Small intestine (tissue), 16 donors: ENCODE measurements at places on chromosomes 11 and 22. TPM values are rescaled to one million over a fixed set of nuclear protein-coding genes. Genes with fewer than 3 reads are reported as not detected.

SLC22A25 gene
- polyA plus RNA-seq = not detected

C11orf42 gene
- 0.66 TPM for polyA plus RNA-seq

DNA sequence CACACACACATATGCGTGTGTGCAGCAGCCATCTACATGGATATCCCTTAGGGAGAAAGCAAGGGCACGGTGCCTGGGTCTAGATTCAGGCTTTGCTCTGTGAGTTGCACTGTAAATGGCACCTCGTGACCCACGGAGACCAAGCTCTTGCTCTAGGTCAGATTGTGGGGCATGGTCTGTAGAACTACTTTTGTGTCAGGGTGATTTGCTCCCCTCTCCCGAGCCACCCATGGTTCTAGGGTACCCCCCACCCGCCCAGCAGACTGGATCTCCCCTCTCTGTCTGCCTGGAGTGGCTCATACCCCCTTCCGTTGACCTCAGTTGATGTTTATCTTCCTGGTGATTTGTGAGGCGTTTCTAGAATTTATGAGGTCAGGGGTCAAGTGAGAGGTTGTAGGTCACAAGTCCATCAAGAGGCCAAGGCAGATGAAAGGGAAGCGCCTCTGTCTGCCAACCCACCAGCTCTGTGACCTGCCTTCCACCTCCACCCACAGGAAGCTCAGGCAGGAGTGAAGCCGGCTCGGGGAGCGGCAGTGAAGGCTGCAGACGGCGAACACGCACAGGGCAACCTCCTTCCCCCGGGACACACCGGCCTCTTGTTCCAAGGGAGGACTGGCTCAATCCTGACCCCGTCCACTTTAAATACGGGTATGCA lies 76.2 kb upstream of the TTLL12 start:
- H3K36me3 ChIP-seq = no peaks in the 10 kb centered on the region
- H3K27me3 ChIP-seq = no peaks in the 10 kb centered on the region
- H3K4me3 ChIP-seq = no peak overlapping the region
- peaks cover 4% of the 10 kb centered on the region for H3K4me1 ChIP-seq
- H3K27ac ChIP-seq = no peak overlapping the region

GRCh38 chr11:36509201-36509639 lies 852 bp downstream of the TRAF6 start:
- H3K36me3 ChIP-seq = no peaks in the 10 kb centered on the region
- H3K4me3 ChIP-seq = peak overlapping the region; percentile 79
- H3K27ac ChIP-seq = peak overlapping the region; percentile 88
- DNase-seq = peak; percentile 55

DNA sequence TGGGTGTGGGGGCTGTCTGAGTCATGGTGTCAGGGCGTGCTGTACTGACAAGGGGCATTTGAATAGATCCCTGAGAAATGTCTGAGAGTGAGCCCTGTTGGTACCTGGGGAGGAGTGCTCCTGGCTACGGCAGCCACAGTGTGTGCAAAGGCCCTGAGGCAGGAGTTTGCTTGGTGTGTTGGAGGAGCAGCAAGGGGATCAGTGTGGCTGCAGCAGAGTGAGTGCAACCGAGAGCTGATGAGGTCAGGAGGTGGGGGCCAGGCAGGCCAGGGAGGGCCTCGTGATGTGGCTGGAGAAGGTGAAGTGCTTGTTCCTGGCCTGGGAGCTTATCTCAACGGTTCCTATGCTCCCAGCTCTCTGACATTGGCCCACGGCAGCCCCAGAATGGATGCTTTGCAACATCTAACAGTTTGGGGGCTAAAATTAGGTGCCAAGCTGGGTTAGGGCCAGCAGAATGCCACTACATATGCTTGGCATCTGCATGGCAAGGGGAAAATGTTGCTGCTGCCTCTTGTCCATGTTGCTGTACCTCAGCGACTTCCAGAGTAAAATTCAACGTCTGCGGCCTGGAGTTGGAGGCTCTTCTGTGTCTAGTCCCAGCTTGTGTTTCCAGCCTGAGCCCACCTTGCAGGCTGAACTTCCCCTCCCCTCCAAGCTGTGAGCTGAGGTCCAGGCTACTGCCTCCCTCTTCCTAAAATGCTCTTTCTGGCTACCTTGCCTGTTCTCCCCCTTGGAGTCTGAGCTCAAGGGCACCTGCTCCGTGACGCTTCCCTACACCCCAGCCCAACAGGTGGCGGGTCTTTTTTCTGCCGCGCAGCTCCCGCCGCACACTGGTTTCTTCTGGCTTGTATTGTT lies 48.2 kb upstream of the MYEOV start:
- no peaks in the 10 kb centered on the region for H3K4me1 ChIP-seq
- no peak overlapping the region for H3K27ac ChIP-seq
- no peaks in the 10 kb centered on the region for H3K27me3 ChIP-seq
- no peaks in the 10 kb centered on the region for H3K36me3 ChIP-seq
- no peak for DNase-seq

MPEG1 gene
- polyA plus RNA-seq = 8.8 TPM

P2RY6 gene
- polyA plus RNA-seq = 1.9 TPM

DNA sequence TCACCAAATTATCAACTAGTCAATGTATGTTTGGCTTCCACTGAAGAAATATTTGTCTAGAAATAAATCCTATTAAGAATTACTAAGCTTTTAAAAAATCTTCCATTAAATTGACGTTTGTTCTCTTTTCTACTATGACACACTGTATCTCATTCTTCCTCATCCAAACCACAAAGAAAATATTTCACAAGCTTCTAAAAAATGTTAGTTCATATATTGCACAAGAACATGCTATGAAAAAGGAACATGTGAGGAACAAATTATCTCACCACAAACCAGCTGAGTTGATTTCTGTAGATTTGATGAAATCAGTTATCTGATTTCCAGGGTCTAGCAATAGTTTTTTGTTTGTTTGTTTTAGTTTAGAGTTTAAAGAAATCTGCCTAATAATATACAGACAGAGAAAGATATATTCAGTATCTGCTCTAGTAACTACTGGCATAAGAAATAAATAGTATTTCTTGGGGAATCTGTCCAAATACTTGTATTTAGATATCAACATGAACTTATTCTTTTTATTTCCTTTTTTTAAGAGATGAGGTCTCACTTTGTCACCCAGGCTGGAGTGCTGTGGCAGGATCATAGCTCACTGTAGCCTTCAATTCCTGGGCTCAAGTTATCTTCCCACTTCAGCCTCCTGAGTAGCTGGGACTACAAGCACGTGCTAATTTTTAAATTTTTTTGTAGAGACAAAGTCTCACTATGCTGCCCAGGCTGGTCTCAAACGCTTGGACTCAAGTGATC lies 161.7 kb downstream of the ATG16L2 start:
- H3K27me3 ChIP-seq = no peaks in the 10 kb centered on the region
- no peaks in the 10 kb centered on the region for H3K36me3 ChIP-seq
- DNase-seq = no peak
- H3K4me3 ChIP-seq = no peak overlapping the region
- H3K27ac ChIP-seq = no peak overlapping the region
- peaks cover 3% of the 10 kb centered on the region for H3K4me1 ChIP-seq

DNA sequence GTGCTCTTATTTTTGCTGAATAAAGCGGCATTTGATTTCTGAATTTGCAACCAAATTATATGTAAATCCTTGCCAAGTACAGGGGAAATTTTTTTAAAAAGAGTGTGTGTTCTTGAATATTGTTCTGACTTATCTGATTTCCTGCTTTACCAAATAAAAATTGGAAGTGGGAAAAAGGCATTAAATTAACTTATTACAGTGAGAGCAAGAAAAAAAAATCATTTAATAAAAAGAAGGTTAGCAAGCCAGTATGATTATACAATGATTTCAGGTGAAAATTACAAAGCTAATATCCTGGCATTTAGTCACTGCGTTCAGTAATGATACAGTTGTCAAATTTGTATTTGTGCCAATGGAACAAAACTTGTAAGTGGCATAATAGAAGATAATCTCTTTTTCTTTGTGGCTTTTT lies 82.1 kb upstream of the PPARA start:
- no peaks in the 10 kb centered on the region for H3K27me3 ChIP-seq
- no peaks in the 10 kb centered on the region for H3K36me3 ChIP-seq
- DNase-seq = no peak
- H3K4me1 ChIP-seq = peaks cover 4% of the 10 kb centered on the region

FGF3 gene
- polyA plus RNA-seq = not detected

DNA sequence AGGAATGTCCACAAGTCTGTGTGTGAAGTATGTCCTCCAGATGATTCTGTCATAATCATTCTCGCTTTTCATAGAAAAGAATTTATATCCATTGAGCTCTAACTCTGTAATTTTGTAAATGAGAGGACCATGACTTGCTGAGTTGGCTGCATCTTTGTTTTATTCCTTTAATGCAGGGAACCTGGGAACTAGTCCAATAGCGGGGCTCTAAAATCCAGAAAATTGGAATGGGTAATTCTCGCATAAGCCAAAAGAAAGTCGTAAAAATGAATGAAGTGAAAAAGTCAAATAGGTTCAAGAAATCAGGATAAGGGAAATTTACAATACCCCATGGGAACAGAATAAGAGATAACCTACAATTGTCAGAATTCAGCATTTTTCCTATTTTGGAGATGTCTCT lies 232.5 kb downstream of the RAB38 start:
- DNase-seq = no peak
- no peak overlapping the region for H3K27ac ChIP-seq
- H3K4me1 ChIP-seq = no peaks in the 10 kb centered on the region
- no peaks in the 10 kb centered on the region for H3K27me3 ChIP-seq

CCDC116 gene
- 0.27 TPM for polyA plus RNA-seq

- no peaks in the 10 kb centered on the region for H3K4me1 ChIP-seq
- H3K4me3 ChIP-seq = no peak overlapping the region
- DNase-seq = no peak
- H3K27me3 ChIP-seq = no peaks in the 10 kb centered on the region
Observed at GRCh38 chr11:113634940-113635575, 71.0 kb downstream of the TMPRSS5 start.

- H3K27ac ChIP-seq = peak overlapping the region; percentile 79
- peak; percentile 29 for DNase-seq
- peaks cover 10% of the 10 kb centered on the region for H3K4me1 ChIP-seq
- no peaks in the 10 kb centered on the region for H3K36me3 ChIP-seq
- H3K4me3 ChIP-seq = peak overlapping the region; percentile 38
Observed at GRCh38 chr11:104967534-104968354, 630 bp downstream of the CASP4 start.

SDHD gene
- 421 TPM for polyA plus RNA-seq

DNA sequence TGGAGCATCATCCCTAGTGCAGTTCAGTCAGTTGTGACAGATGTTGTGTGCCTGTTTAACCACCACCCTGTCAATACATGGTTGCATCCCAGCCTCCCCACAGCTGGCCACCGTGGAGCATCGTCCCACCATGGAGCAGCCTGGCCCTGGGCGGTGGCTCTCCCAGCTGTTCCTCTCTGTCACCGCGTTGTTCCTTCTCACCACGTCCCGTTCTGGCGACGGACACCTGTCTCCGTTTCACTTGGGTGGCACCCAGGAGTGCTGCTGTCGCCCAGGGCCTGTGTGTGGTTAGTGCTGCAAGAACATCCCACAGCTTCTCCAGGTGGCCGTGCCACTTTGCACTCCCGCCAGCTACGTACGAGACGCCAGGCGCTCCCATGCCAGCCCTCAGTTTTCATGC lies 26.5 kb downstream of the MUC6 start:
- H3K4me3 ChIP-seq = no peak overlapping the region
- no peaks in the 10 kb centered on the region for H3K4me1 ChIP-seq
- no peak for DNase-seq
- no peak overlapping the region for H3K27ac ChIP-seq

GAL3ST3 gene
- polyA plus RNA-seq = not detected

OR52I2 gene
- not detected for polyA plus RNA-seq

- DNase-seq = no peak
- peaks cover 6% of the 10 kb centered on the region for H3K27me3 ChIP-seq
- no peak overlapping the region for H3K4me3 ChIP-seq
- H3K4me1 ChIP-seq = no peaks in the 10 kb centered on the region
Observed at GRCh38 chr11:127027789-127028188, 27.2 kb upstream of the KIRREL3 start.

OR6A2 gene
- polyA plus RNA-seq = 0.03 TPM

MISFA gene
- polyA plus RNA-seq = not detected

- H3K27ac ChIP-seq = no peak overlapping the region
- H3K4me1 ChIP-seq = peaks cover 2% of the 10 kb centered on the region
- H3K4me3 ChIP-seq = no peak overlapping the region
- DNase-seq = no peak
- no peaks in the 10 kb centered on the region for H3K36me3 ChIP-seq
- no peaks in the 10 kb centered on the region for H3K27me3 ChIP-seq
Observed at GRCh38 chr11:8066911-8067455, 14.0 kb upstream of the TUB start.

GRCh38 chr22:32325811-32326237 lies 31.8 kb upstream of the RFPL3 start:
- no peak overlapping the region for H3K4me3 ChIP-seq
- no peaks in the 10 kb centered on the region for H3K36me3 ChIP-seq
- H3K27ac ChIP-seq = no peak overlapping the region
- no peaks in the 10 kb centered on the region for H3K27me3 ChIP-seq
- H3K4me1 ChIP-seq = no peaks in the 10 kb centered on the region

DNA sequence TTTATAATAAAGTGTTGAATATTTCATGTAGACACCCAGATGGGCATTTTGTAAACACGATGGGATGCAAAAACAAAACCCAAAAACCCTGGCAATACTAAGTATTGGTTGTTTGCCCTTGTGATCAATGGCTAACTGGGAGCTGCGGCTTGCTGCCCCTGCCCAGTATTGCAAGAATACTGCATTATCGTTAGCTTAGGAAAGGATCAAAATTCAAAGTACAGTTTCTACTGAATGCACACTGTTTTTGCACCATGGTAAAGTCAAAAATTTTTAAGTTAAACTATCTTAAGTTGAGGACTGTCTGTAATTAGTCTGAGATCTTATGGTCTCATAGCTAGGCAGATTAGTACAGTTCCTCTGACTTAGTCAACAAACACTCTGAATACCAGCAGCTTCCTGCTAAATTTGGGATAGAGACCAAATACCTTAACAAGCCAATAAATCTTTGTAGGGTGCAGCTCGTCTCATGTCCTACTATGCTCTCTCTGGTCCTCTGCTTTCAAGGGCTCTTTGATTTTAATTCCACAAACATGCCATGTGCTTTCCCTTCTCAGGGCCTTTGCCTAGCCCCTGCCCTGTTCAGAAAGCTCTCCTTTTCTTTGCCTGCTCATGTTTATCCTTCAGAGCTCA lies 4.0 kb downstream of the CCDC90B start:
- H3K4me1 ChIP-seq = peaks cover 6% of the 10 kb centered on the region
- H3K4me3 ChIP-seq = no peak overlapping the region
- no peak overlapping the region for H3K27ac ChIP-seq
- no peaks in the 10 kb centered on the region for H3K27me3 ChIP-seq
- no peaks in the 10 kb centered on the region for H3K36me3 ChIP-seq
- DNase-seq = no peak

CALCA gene
- polyA plus RNA-seq = not detected

- no peak overlapping the region for H3K4me3 ChIP-seq
- H3K4me1 ChIP-seq = no peaks in the 10 kb centered on the region
- DNase-seq = no peak
- H3K36me3 ChIP-seq = no peaks in the 10 kb centered on the region
- H3K27me3 ChIP-seq = no peaks in the 10 kb centered on the region
Observed at GRCh38 chr22:49163258-49163959, 664.3 kb downstream of the BRD1 start.

RHBDD3 gene
- polyA plus RNA-seq = 13.6 TPM
